M059J (cell line): ENCODE measurements at places on chromosomes 1 and 21.

DNA sequence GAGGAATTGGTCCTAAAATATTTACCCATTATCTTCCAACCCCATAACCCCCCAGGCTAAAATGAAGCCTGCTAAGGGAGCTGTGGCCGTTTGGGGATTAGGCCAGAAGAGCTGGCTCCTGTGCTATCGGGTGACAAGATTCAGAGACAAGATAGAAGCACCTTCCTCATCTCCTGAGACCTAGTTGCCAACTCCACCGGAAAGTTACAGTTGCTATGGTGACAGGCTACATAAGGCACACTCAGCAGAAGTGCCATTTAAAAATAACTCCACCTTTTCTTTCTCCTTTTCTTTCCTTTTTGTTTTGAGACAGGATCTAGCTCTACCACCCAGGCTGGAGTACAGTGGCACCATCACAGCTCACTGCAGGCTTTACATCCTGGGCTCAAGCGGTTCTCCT, 43.6 kb upstream of the ROR1 start:
- peak; percentile 82 for DNase-seq

DNA sequence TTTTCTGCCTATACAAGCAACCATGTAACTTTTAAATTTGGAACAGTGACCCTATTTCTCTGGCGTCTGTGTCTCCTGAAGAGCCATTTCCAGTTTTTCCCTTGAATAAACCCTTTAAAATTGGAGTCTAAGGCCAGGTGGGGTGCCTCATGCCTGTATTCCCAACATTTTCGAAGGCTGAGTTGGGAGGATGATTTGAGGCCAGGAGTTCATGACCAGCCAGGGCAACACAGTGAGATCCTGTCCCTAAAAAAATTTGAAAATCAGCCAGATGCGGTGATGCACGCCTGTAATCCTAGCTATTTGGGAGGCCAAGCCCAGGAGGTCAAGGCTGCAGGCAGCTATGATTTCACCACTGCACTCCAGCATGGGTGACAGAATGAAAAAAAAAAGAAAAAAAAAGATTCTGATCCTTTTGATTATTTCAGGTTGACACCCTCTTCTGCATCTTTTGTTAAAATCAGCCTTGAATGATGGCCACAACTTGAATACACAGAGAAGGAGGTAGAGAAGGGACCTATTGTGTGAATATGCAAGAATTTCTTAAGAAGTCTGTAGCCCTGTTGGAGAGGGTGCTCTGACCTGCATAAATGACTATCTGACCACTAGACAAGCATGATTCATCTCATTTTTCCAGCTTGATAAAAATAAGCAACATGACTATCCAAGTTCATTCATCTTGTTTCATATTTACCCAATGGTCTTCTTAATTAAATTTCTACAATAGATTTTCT, 40.2 kb upstream of the PARP1 start:
- DNase-seq, result peak; percentile 61

- peak; percentile 68 for DNase-seq
Measured at GRCh38 chr1:218376722-218377121, 31.6 kb downstream of the TGFB2 start.

GRCh38 chr1:201632364-201632952, 93.5 kb downstream of the NAV1 start:
- DNase-seq, result no peak

DNA sequence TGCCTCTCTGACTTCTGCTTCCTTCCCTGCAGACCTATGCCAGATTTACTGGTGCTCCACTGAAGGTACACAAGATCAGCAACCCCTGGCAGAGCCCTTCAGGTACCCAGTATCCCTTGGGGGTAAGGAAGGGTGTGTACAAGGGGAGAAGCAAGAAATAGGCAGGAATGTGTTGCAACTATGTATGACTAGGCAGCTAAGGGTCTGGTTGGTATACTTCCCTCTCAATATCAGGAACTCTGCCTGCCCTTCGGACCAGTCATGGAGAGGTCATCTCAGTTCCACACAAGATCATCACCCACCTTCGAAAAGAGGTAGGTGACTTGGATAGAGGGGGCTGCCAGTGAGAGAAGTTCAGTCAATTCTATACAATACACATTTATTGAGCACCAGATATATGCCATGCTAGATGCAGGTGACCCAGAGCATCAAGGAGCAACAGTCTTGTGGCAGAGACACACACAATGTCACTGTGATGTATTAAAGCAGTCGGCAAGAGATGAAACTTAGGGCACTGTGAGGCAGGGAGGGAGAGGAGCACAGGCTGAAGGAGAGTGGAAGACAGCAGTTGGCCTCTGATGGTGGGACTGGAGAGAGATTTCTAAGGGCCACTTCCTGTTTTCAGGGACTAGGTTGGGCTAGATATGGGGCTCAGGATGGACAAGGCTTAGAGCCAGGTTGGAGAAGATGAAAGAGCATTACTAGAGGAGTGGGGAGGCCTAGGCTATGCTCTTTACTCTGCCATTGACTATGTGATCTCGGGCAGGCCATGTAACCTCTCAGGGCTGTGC, 2.0 kb downstream of the MTX1 start:
- no peak for DNase-seq

GRCh38 chr1:87399264-87399663, 70.6 kb downstream of the LMO4 start:
- peak; percentile 70 for DNase-seq

DNA sequence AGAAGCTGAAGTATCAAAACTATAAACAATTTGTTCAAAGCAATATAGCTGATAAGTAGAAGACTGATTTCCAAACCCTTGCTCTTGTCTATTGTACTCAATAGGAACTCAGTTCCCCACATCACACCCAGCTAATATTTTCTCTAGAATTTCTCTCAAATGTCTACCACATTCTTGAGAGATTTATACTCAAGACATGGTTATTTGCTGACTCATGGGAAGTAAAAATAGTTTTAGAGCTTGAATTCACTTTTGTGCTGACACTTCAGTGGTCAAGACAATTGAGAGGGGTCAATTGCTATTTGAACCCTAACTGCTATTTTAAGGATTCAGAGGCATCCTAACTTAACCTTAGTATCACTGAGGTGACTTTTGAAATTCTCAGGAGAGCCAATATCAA, 99.0 kb downstream of the TNNI3K start:
- DNase-seq, result no peak

DNA sequence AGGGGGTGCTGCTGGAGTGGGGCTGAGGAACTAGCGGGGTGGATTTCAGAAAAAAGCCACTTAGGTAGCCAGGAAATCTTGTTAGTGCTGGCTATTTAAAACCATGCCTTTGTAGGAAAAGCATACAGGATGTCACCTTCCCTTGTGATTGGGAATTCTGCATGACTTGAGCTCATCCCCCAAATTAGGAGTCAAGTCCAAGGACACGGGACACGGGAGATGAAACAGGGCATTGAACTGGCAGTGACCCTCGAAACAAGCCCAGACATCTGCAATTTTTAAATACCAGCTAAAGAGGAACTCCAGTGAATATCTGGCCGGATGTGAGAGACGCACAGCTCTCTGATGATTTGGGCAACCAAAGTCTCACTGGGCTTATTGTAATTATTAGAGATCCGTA, 32.8 kb downstream of the C2CD2 start:
- no peak for DNase-seq

DNA sequence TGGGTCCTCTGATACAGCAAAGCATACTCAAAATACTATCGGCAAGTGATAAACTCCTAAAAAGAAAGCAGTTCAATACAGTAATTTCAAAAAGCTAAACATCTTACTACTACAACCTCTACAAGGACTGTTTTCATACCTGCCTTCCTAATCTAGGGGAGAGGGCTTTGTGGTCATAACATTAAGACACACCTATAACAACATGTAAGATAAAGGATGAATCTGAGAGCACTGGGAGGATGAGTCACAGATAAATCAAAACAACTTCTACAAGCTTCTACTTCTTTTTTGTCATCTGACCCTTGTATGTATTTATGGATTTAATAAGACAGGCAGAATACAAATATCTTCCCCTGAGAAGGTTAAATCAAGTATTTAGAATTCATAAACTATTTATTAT, 40.0 kb downstream of the LTN1 start:
- no peak for DNase-seq

GRCh38 chr1:217078078-217078690, 355.0 kb upstream of the ESRRG start:
- DNase-seq, result no peak

DNA sequence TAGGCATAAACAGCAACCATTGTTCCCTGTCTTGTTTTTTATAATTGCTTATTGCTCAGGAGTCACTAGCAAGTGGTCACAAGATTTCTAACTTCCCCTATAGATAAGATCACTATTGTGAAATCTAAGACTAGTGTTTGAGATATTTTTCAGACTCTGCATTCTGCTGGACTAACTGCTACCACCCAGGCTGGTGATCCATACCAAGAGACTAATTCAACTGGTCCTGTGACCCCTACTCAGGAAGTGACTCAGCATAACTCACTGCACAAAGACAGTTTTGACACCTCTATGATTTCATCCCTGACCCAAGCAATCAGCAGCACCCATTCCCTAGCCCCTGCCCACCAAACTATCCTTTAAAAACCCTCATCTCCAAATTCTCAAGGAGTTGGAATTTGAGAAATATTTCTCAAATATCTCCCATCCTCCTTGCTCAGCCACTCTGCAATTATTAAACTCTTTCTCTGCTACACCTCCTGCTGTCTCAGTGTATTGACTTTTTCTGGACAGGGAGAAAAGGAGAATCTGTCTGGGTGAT, 52.7 kb downstream of the TRIM33 start:
- DNase-seq, result peak; percentile 66
